ENCODE measurements at places on chromosomes 12 and 14.

DNA sequence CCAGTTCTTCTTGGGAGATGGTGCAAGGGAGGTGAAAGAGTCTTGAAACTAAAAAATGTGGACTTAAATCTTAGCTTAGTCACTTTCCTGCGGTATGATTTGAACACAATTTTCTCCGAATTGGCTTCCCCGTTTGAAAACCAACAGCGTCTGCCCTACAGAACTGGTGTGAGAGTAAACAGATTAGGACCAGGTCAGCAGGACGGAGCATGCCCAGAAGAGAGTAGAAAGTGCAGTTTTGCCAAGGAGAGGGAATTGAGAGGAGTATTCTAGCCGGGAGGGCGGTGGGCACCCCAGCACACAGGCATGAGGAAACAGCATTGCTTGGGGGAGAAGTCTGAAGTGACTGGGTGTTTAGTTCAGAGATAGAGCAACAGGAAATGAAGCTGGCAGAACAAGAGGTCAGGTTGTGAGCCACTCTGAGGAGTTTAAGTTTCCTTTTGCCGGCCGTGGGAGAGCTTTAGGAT lies 927.1 kb downstream of the VRK1 start:
- DNase-seq = peak; percentile 40

DNA sequence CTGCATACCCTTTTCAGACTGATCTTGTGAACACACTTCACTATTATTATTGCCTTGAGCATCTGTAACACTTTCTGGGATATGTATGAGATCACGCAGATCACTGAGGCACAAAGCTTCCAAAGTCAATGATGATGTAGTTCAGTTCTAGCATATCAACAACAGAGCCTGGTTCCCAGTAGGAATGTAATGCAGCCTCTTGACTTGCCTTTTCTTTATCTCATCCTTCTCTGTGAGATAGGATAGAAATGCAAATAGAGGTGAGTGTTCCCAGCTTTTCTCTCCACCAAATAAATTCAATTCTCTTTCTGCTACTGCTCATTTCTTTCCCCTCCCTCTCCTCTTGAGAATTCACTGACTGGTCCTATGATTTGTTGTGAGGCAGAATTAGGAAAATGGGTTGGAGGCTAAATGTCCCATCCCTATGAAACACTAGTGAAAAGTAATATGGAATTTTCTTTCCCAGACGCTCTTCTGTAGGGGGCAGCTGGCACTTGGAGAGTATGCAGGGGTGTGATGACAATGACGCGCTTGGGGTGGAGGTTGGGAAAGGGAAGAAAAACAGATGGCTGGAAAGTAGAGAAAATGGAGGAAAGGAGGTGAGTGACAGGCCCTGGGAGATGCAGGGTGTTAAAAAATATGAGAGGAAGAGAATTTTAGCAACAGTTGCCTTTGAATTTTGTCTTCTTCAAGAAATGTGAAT lies 96.0 kb upstream of the TMTC1 start:
- no peak for DNase-seq

- no peak for DNase-seq
These were observed 84.4 kb upstream of the NEDD1 start for GRCh38 chr12:96822641-96823040.

DNA sequence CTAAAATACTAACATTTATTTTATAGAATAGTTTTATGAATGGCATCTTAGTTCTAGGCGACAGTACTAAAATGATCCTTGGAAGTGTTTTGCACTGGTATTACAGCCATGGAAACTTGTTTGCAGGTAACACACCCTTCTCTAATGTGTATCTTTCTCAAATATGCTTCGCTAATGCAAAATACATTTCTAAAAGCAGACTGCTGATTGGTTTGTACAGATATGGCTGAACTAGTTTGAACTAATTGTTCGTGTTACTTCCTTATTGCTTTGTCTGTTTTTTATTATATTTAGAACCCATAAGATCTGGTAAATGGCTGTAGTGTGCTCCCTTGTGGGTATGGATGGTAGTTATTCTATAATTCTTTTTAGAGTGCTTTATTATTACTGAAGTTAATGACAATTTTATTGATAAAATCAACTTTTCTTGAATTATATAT lies 53.0 kb downstream of the ATF7IP start:
- peak; percentile 47 for DNase-seq

- DNase-seq = no peak
These were observed 1.8 kb upstream of the PPP1R12A start for GRCh38 chr12:79936670-79937069.

- DNase-seq = no peak
These were observed 13.7 kb upstream of the TCTN2 start for GRCh38 chr12:123657211-123657610.

DNA sequence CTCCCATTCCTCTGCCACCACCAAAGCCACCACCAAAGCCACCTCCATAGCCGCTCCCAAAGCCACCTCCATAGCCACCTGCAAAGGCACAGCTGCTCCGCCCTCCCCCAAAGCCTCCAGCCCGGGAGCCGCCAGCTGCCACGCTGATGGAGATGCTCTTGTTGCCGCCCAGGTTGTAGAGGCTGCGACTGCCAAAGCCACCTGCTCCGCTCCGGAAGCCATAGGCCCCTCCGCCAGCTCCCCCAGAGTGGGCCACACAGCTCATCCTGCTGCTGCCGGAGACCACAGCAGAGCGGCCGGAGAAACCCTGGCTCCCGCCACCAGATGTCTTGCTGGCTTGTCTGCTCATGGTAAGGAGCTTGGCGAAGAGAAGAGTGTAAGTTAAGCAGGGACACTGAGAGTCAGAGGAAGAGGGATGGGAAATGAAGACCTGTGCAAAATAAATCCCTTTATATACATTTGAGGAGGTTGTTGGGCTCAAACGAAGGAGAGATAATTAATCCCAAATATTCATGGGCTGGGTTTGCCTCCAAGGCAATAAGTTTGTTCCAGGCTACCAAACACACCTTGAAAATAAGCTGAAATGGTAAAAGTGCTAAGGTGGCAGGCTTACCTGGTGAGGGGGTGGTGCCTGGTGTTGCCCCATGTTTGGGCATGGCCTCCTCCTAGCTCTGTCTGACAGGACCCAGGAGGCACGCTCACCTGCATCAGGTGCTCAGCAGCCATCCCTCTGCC lies at the start of gene KRT3:
TSS of gene KRT3 (minus strand) at position 424 of the 735 bp plus-strand sequence. CDS start at position 349, 75 bp downstream.
- DNase-seq = no peak

GRCh38 chr14:95489214-95490137 lies 27.0 kb downstream of the SYNE3 start:
- no peak for DNase-seq

DNA sequence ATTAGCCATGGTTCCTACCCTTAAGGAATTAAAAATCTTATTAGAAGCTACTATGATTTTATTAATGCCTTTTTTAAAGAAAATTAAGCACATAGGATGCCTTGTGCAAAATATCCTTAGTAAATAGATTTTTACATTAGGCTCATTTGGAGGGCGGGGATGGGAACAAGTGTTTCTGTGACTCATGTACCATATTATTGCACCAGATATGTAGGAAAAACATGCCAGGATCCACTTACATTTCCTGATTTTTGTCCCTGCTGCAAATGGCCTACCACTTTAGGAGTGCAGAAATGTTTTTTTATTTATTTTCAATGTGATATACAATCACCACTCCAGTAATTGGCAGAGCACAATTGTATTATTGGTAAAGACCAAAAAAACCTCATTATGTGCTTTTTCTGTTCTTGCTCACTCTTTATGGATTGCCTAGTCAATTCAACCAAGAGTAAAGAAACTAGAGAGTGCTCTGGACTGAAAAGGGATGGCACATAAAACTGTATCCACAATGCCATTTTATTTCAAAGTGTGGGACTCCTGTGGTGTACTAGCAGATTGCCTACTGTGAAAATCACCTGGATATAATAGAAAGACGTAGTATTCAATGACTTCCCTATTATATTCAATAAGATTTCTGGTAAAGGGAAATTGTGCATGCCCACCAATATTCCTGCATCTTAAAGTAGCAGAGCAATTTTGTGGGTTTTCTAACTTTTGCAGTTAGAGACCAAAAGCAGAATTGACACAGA lies 86.9 kb downstream of the ANO6 start:
- no peak for DNase-seq

DNA sequence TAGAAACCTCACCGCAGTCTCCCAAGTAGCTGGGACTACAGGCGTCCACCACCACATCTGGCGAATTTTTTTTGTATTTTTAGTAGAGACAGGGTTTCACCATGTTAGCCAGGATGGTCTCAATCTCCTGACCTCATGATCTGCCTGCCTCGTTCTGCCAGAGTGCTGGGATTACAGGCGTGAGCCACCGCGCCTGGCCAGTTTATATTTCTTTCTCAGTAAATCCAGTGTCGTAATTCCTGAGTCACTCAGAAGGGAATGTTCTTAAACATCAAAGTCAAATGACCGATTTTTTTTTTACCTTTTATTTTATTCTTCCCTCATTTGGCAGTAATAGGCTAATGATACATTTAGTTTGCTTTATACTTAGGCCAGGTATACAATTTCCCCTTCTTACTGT lies 80.5 kb downstream of the FBXO33 start:
- DNase-seq = no peak

DNA sequence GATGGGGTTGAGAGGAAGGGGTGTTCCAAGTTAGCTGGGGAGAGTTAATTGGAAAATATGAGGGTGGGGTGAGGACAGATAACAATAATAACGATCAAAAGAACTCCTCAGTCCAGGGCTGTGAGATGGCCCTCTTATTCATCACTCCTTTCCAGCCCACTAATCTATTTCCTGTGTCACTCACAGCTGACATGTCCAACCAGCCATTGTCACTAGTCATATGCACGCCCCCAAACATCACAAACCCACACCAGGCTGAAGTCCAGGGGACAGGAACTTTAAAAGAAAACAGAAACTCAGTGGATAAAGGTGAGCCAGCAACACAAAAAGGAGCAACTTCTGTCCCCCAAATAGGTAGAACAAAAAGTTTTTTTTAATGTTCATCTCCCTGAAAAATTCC lies 911 bp downstream of the CALCOCO1 start:
- no peak for DNase-seq

- DNase-seq = no peak
These were observed 85.5 kb downstream of the ADCK1 start for GRCh38 chr14:77885367-77885766.

DNA sequence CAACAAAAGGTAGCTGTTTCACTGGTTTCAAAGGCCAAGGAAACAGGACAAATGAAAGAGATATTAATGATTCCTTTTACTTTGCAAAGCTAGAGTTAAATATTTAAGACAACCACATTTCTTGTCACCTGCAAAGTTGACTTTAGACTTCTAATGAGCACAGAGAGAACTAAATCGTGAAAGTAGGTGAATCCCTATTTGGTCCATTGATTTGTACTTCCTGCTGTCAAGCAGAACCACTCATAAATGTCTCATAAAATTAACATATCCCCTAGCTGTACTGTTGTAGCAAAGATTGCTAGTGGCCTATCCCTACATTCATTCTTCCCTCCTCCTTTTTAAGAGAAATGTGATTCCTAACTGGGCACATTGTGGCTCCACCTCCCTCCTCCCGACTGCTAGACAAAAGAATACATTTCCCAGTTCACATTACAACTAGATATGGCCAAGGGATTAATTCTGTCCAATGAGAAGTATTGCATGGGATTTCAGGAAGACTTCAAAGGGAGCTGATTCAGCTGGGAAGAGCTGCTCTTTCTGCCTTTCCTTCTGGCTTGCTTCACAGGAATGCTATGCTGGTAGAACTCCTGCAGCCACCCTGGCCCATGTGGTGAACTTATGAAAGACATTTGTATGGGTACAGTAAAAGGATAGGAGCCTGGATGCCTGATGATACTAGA lies 227.5 kb upstream of the ABCD2 start:
- no peak for DNase-seq

- no peak for DNase-seq
These were observed 22.7 kb upstream of the SRGAP1 start for GRCh38 chr12:63821781-63822251.

DNA sequence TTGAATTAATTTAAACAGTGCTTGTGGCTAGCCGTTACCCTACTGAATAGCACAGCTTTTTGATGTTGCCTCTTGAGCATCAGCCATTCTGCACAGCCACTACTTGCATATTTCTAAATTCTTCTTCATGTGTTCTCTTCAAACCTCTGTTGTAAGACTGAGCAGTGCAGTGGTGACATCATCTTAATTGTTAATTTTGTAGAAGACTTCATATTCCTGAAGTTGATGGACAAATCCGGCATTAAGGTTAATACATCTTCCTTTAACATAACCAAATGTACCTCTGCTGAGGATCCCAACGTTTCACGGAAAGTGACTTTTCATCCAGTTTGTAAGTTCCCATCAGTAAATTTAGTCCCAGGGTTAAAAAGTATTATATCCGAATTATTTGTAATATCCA lies 25.6 kb downstream of the SENP1 start:
- no peak for DNase-seq

GRCh38 chr12:104486943-104487819 lies 30.4 kb downstream of the CHST11 start:
- no peak for DNase-seq

DNA sequence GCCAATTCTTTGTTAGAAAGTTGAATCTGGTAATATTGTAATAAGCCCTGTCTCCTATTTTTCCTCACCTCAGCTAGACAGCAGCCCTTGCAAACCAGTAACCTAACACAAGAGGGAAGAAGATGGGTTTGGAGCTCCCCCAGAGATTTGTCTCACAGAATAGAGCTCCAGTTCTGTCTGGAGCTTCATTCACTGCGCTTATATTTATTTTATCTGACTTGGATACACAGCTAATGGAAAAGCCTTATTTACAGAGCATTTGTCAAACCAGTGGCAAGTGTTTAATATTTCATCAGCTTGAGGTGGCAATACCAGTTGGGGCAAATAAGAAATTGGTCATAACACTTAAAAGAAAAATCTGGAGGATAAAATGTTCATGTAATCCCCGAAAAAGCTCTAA lies 1094.0 kb downstream of the FSCB start:
- no peak for DNase-seq

GRCh38 chr14:100750762-100751699 lies 24.3 kb downstream of the DLK1 start:
- no peak for DNase-seq

- no peak for DNase-seq
These were observed 18.2 kb upstream of the PPFIBP1 start for GRCh38 chr12:27505761-27506160.

DNA sequence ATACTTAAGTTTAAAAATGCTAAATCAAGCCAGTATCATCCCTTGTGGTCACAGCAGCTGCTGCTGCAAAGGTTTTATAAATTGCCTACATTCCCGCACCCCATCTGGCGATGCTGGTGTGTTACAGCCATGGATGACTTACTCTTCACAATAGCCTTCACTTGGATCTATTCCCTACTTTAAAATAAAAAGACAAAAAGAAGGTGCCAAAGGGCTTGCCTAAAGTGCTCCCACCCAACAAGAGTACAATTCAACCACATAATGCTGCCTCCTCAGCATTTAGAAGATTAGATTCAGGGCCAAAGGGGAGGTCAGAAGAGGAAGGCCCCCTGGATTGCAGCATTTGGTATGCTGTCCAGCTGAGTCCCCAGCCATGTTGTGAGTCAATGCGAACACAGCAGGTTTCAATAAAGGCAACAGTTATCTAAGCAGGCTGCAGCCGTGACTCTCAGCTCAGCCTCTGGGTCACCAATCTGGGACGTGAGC lies 176.1 kb downstream of the DAD1 start:
- no peak for DNase-seq

- no peak for DNase-seq
These were observed 1.2 kb downstream of the ATP6V0A2 start for GRCh38 chr12:123713398-123713797.

GRCh38 chr14:92144708-92145107 lies 22.9 kb downstream of the CPSF2 start:
- DNase-seq = no peak
